ENCODE measurements at places on chromosomes 1 and 21.
A peak's percentile ranks its signal among the peaks of the same experiment; 100 is the strongest.

GRCh38 chr1:230049731-230050130 is 17.3 kb upstream of the GALNT2 start:
- DNase-seq = no peak

DNA sequence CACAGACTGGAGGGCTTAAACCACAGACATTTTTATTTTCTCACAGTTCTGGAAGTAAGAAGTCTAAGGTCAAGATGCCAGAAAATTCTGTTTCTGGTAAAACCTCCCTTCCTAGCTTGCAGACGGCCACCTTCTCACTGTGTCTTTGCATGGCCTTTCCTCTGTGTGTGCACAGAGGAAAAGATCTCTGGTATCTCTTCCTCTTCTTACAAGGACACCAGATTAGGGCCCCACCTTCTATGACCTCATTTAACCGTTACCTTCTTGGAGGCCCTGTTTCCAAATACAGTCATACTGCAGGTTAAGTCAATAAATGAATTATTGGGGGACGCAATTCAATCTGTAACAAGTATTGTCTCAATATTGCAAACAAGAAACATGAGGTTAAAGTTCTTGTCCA is 63.0 kb upstream of the PRDX6 start:
- no peak for DNase-seq

GRCh38 chr1:160328184-160328583 is 14.9 kb downstream of the COPA start:
- no peak for DNase-seq

DNA sequence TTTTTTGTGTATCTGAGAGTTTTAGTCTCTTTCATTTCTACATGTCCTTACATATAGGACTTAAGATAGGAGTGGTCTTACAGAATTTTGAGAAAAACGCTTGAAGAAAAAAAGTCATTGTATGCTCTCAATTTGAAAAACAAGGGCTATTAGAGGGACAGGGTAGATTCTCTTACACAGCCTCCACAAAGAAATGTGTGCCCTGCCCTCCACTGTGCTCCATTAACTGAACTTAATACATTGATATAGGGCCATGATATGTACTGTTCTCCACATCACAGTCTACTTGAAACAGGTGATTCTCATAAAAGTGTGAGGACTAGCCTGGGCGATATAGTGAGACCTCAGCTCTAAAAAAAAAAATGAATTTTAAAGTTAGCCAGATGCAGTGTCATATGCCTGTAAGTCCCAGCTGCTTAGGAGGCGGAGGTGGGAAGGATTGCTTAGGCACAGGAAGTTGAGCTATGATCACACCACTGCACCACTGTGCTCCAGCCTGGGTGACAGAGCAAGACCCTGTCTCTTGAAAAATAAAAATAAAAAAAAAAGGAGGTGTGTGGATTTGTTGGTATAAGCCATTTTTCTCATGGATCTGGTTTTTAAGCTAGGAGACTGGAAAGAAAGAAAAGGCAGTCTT is 77.0 kb downstream of the HMCN1 start:
- no peak for DNase-seq

DNA sequence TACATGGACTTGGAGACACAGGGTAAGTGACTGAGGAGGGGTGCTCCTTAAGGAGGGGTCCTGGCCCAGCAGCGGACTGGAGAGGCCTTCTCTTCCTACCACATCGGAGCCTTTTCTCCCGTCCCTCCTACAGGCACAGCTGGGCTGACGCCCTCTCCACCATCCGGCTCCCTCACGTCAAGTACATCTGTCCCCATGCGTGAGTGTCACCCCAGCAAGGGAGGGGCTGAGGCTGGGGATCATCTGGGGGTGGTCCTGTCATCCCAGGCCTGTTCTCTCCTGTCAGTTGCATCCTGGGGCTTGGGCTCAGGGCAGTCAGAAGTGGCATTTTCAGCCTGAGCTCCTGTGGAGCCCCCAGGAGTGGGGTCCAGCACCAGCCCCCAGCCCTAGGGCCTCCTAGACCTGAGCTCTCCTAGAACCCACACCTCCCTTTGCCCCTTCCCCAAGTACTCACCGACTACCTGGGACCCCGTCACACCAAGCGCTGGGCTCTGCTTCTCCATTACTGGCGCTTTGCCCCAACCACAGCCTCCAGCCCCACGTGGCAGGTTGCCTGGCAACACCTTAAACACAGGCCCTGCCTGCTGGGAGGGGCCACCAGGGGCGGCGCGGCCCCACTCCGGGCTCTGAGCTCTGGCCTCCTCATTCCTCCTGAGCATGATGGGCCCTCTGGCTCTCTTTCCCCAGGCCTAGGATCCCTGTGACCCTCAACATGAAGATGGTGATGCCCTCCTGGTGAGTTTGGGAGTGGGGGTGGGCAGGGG is 2.3 kb downstream of the LYPLA2 start:
- DNase-seq = no peak

DNA sequence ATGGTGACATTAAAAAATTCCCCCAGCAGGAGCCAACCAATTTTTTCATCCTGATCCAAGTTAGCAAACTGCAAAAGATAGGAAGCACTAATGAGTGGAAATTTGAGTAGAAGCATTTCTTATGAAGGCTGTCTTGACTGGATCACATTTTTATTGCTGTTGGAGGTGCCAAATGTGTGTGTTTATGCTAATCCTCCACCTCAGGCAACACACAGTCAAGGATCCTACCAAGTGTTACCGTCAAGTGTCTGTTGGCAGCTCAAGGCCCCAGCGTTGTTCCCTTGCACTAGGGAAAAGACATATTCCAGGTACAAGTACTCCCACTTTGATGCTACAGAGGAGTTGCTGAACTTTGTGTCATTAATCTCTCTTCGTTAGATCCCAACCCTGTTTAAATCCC is 18.3 kb downstream of the METTL18 start:
- DNase-seq = no peak

GRCh38 chr1:8113262-8114220 is 87.4 kb upstream of the ERRFI1 start:
- DNase-seq = no peak

DNA sequence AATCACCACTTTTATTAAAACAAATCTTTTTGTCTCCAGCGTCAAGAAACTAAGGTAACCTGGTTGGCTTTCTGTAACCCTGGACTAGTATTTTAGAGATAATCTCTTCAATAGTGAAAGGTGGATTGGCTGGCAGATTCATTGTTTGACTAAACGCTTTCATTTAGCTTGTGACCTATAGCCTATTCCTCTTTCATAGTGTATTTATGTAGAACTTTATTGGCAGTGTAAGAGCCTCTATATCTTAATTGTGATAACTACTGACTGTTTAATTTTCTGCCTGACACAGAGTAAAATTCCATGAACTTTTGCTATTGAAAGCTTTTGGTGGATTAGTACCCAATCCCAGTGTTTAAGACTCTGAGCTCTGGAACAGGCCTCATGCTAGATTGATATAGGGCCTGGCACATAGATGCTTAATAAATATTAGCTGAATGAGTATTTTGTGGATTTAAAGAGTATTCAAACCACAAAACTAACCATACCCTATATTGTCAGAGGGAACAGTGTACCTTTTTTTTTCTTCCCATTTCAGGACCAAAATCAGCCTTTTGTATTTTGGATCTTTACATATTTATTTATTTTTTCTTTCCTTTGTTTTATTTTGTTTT is 34.8 kb downstream of the AK4 start:
- DNase-seq = no peak

GRCh38 chr1:226584164-226584563 is 35.6 kb downstream of the STUM start:
- DNase-seq = no peak

DNA sequence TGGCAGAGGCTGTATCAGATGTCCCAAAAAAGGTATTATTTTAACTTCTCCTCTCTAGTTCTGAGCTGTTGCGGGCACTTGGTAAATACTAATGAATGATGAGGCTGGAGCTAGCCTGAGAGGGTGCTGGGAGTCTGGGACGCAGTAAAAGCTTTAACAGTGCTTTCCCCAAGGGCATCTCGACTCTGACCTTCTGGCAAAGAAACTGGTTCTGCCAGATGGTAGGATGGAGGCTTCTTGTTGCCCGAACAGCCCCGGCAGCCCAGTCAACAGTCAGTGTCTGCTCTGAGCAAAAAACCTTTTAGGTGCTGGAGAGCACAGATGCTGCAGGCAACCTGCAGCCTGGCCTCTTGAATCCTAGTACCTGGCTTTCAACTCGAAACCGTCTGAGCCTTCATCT is 2.5 kb upstream of the PNRC2 start:
- DNase-seq = no peak

GRCh38 chr1:35726450-35727433 is 8.1 kb upstream of the C1orf216 start:
- DNase-seq = peak; percentile 58

GRCh38 chr21:20789729-20790500 is 208.3 kb upstream of the NCAM2 start:
- no peak for DNase-seq

DNA sequence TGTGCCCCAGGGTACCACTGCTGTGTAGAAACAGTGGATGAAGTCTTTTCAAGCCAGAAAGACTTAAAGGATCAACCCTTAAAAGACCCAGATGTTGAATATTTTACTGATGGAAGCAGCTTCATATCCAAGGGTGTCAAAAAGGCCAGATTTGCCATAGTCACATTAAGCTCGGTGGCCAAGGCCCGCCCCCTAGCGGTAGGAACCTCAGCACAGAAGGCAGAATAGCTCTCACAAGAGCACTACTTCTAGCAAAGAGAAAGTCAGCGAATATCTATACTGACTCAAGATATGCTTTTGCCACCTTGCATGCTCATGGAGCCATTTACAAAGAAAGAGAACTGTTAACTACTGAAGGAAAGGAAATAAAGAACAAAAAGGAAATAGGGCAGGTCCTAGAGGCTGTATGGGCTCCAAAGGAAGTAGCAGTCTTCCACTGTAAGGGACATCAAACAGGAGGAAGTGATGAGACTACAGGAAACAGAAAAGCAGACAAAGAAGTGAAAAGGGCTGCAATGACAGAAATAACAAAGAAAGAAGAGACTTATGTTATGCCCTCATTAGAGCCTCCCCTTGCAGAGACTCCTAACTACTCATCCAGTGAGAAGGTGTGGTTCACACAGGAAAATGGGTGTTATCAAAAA is 90.5 kb downstream of the LIPI start:
- DNase-seq = peak; percentile 51

- no peak for DNase-seq
These were observed 187.1 kb downstream of the GRIK3 start for GRCh38 chr1:36847186-36847585.

DNA sequence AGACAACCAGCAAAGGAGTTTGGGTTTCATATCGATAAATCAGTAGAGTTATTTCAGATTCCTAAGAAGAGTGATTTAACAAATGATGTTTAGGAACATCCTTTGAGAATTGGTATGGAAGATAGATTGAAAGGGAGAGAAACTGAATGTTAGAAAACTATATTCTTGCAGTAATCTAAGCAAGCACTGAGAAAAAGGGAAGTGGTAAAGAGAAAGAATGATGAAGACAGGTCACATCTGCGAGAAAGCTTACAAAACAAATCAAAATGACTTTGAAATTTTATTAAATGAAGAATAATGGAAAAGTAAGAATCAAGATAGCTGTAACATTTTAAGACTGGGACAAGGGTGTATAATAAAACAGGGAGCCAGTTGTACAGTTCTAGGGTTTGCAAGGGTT is 177.0 kb downstream of the HS2ST1 start:
- DNase-seq = no peak

DNA sequence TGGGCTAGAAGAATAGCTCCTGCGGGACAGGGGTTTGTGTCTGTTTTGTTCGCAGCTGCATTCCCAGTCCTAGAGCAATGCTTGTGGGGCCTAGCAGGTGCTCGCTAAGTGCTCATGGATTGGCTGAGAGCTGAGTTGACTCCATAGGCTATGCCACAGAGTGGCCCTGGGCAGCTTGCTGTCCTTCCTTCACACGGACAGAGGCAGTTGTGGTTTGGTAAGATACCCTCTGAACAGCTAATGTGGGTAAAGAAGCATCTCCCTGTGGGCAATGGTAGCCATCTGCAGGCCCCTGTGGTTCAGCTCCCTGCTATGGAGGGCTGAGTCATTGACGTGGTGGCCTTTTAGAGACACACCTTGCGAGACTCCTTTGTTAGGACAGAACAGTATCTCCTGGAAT is 23.5 kb upstream of the LBR start:
- DNase-seq = no peak

- no peak for DNase-seq
These were observed 192.3 kb downstream of the SLC45A1 start for GRCh38 chr1:8510041-8510823.

- DNase-seq = no peak
These were observed 59.0 kb upstream of the IPO9 start for GRCh38 chr1:201769966-201770365.

DNA sequence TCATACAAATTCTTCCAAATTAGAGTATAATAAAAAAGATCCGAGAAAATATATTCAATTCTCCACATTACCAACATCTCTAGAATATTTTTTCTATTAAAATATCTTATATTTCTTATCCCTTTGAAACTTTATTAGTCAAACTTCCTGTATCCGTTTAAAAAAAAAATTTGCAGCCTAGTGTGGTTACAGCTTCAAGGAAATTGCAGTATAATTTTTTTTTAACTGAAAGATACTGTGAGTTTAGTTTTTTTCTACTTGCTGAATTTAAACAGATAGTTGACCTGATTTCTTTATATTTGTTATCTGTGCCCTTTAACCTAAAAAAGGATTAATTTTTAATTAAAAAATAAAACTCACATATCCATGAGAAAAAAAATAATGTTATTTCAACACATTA is 1.5 kb downstream of the RGS18 start:
- no peak for DNase-seq

DNA sequence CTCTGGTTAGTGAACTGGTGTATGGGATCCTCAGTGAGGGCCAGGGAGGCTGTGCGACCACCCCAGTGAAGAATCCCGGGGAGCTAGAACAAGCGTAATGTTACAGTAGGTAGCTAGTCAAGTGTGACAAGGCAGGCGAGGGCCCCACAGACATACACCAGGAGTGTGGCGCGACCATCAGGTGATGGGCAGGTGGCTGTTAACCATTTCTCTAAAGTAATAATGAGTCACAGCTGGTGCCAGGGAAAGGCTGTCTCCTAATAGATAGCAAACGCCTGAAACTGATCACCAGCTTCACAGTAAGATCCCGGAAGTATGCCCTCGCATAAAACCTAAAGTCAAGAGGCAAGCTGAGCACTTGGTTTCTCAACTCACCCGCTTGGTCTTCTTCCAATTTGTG is 40.5 kb upstream of the TARBP1 start:
- DNase-seq = no peak

GRCh38 chr21:44702111-44702972 is 5.4 kb downstream of the KRTAP10-12 start:
- DNase-seq = no peak

- no peak for DNase-seq
These were observed 19.3 kb upstream of the PTAFR start for GRCh38 chr1:28195780-28196179.
